Kidney (tissue), 22 donors: ENCODE measurements at places on chromosomes 3 and 15. TPM values are rescaled to one million over a fixed set of nuclear protein-coding genes. Genes with fewer than 3 reads are reported as not detected.

- DNase-seq: no peak
Measured at GRCh38 chr3:66618066-66618465, 117.2 kb upstream of the LRIG1 start.

- DNase-seq: no peak
Measured at GRCh38 chr3:99505646-99506269, 132.6 kb upstream of the COL8A1 start.

- DNase-seq: no peak
Measured at GRCh38 chr15:94677202-94677790, 445.9 kb downstream of the MCTP2 start.

- DNase-seq: no peak
Measured at GRCh38 chr15:35320158-35320780, 225.7 kb downstream of the DPH6 start.

- DNase-seq: peak; percentile 74
Measured at GRCh38 chr3:24521420-24522145, 26.9 kb upstream of the THRB start.

TF gene
- 0.88 TPM for polyA plus RNA-seq

FBXL2 gene
- 10.8 TPM for polyA plus RNA-seq

TOP2B gene
- 55.0 TPM for polyA plus RNA-seq

RETNLB gene
- polyA plus RNA-seq: not detected

ASB14 gene
- polyA plus RNA-seq: not detected

CHRFAM7A gene
- polyA plus RNA-seq: 0.54 TPM

DPPA4 gene
- polyA plus RNA-seq: not detected
